Aorta (tissue), 5 donors: ENCODE measurements at places on chromosomes 7 and 10. TPM values are rescaled to one million over a fixed set of nuclear protein-coding genes. Genes with fewer than 3 reads are reported as not detected.

The NRG3 gene
- 0.81 TPM for total RNA-seq

The MCMBP gene
- total RNA-seq = 44.7 TPM

The DMTF1 gene
- 87.2 TPM for total RNA-seq

The CHCHD1 gene
- total RNA-seq = 13.2 TPM

DNA sequence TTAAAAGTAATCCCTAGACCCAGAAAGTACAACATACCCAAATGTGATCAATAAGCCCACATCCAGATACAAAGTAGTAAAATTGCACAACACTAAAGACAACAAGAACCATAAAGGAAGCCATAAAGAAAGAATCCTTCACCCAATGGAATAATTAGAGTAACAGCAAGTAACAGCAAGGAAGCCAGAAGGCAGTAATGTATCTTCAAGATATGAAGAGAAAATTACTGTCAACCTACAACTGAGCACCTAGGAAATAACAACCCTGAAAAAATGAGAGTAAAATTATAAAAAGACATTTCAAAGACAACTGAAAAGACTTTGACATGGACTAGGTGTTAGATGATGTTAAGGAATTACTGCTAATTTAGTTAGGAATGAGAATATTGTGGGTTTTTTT lies 60.5 kb downstream of the CNOT4 start:
- no peak for DNase-seq
- H3K27me3 ChIP-seq = no peaks in the 10 kb centered on the region
- no peaks in the 10 kb centered on the region for H3K4me1 ChIP-seq
- H3K36me3 ChIP-seq = no peaks in the 10 kb centered on the region
- no peak overlapping the region for H3K27ac ChIP-seq
- H3K4me3 ChIP-seq = no peak overlapping the region

GRCh38 chr7:19560111-19560883 lies 148.5 kb downstream of the POLR1F start:
- H3K27ac ChIP-seq = no peak overlapping the region
- no peak overlapping the region for H3K4me3 ChIP-seq
- no peaks in the 10 kb centered on the region for H3K4me1 ChIP-seq
- H3K27me3 ChIP-seq = no peaks in the 10 kb centered on the region
- no peak for DNase-seq
- no peaks in the 10 kb centered on the region for H3K36me3 ChIP-seq

- H3K36me3 ChIP-seq = no peaks in the 10 kb centered on the region
- H3K4me1 ChIP-seq = no peaks in the 10 kb centered on the region
Observed at GRCh38 chr10:97159646-97160305, 26.0 kb downstream of the SLIT1 start.

- no peak overlapping the region for H3K27ac ChIP-seq
- no peaks in the 10 kb centered on the region for H3K36me3 ChIP-seq
- DNase-seq = no peak
- no peak overlapping the region for H3K4me3 ChIP-seq
Observed at GRCh38 chr10:81722399-81722798, 152.6 kb upstream of the NRG3 start.

GRCh38 chr7:115654384-115655214 lies 376.0 kb downstream of the TFEC start:
- no peaks in the 10 kb centered on the region for H3K27me3 ChIP-seq
- no peaks in the 10 kb centered on the region for H3K4me1 ChIP-seq
- DNase-seq = no peak

GRCh38 chr7:110386006-110386405 lies 704.9 kb upstream of the LRRN3 start:
- H3K4me3 ChIP-seq = no peak overlapping the region
- H3K27ac ChIP-seq = no peak overlapping the region
- no peaks in the 10 kb centered on the region for H3K4me1 ChIP-seq
- DNase-seq = no peak
- H3K36me3 ChIP-seq = no peaks in the 10 kb centered on the region
